ENCODE measurements at places on chromosomes 2 and 18.

- DNase-seq = peak; percentile 46
Observed at GRCh38 chr2:239991689-239992314, 33.3 kb downstream of the NDUFA10 start.

DNA sequence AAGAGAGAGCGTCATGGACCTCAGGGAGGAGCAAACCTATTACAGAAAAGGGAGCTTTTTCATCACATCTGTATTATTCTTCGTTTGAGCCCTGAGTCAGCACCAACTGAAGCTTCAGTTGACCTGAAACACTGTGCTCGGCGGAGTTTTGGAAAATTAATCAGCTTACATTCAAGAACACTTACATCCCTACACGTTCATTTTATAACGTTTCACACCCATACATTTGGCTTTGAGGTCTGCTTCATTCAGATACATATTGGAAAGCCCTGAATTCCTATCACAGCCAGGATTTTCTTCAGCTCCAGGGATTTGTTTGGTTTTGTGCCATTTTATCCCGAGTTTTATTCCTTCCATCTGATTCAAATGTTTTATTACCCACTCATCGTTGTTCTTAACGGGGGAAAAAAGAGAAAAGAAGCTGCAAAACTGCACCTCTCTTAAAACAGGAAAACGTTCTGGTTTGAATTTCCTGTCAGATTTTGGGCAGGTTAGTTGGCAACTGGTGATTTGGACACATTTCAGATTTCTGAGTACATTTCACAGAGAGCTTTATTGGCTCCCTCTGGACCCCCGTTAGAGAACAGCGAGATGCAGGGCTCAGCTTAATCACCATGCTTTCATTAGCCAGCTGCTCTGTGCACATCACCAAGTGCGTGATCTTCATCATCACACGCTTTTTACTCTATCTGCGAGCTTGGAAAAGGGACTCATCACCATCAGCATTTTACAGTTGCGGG is 88.8 kb downstream of the CDC42EP3 start:
- no peak for DNase-seq

DNA sequence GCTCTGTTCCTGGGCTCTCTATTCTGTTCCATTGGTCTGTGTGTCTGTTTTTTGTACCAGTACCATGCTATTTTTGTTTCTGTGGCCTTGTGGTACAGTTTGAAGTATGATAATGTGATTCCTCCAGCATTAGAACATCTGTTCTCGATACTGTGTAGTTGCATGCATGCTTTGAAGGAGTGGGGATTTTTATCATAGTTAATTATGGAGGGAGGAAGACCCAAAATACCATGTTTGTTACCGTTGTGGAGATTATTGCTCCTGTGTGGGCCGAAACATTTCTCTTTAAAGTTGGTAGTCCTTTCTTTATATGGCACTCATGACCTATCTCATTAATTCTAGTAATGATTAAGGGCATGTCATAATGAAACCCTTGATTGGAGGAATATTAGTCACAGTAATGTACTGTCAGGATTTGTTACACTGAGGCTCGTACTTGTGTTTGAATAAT is 87.6 kb downstream of the TTC27 start:
- no peak for DNase-seq

DNA sequence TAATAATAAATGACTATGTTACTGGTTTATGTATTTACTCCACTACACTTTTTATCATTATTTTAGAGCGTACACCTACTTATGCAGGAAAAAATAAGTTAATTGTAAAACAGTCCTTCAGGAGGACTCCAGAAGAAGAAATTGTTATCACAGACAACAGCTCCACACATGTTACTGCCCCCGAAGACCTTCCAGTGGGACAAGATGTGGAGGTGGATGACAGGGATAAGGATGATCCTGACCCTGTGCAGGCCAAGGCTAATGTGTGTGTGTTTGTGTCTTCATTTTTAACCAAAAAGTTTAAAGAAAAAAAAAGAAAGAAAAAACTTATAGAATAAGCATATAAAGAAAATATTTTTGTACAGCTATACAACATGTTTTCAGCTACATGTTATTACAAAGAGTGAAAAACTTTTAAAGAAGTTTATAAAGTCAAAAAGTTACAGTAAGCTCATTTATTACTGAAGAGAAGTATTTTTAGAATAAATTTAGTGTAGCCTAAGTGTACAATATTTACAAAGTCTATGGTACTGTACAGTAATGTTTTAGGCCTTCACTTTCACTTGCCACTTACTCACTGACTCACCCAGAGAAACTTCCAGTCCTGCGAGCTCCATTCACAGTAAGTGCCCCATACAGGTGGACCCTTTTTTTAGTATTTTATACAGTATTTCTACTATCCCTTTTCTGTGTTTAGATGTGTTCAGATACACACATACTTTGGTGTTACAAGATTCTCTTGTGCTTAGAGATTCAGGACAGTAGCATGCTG is 7.5 kb downstream of the TGFBRAP1 start:
- DNase-seq = no peak

DNA sequence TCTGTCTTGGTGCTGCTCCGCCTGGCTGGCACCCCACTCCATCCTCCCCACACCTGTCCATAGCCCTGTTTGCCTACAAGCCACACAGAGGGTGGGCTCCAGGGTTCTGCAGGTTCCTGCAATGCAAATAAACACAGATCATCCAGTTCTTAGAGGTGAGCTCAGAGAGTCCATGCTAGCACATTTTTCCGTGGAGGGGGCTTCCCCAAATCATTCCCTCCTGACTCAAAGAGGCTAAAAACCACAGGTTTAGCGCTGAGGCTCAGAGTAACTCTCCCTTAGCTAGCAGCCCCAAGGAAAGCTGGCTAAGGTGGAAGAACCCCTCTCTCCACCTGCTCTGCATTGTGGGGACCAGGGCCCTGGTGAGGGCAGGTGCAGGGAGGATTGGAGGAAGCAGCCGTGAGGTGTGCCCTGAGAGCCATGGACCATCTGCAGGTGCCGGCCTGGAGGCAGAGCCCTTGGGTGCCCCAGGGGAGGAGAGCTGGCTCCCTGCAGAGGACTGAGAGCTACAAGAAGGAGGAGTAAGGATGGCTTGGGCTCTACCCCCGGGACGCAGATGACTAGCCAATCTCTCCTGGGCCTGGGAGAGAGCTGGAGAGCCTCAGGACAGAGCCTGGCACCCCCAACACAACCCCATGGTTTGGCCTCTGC is 23.8 kb upstream of the TEX44 start:
- DNase-seq = no peak

GRCh38 chr2:73701968-73702665 is 35.0 kb downstream of the TPRKB start:
- no peak for DNase-seq

DNA sequence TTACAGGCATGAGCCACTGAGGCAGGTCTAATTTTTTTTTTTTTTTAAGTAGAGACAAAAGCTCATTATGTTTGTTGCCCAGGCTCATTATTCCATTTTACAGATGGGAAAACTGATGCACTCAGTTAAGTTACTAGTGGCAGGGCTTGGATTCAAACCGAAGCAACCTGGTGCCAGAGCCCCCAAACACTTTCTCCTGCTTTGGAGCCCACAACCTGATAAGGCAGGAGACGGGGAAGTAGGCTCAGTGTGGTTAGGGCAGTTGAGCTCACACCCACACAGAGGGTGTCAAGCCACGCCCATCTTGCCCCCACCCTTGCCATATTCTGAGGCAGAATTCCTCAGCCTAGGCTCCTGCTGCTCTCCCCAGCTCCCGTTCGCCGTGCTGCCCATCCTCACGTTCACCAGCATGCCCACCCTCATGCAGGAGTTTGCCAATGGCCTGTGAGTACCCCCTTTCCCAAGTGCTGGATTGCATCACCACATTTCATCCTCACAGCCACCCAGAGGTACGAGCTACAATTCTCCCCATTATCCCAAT is 5.8 kb upstream of the CTDSP1 start:
- DNase-seq = no peak

DNA sequence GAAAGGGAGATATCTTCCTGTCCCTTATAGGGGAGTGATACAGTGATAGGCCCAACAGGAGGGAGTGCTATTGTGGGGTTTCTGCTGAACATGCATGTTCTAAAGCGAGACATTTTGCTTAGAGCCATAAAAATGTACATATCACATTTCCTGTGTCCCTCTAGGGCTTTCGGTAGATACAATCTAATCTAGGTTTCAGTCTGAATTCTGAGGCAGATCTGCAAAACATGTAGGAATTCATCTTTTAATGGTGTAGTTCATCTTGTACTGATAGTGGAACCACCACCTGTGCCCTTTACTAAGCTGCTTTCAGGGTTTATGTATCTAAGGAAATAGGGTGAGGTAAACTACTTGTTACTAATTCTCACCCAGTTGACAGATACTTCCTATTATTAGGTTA is 73.8 kb downstream of the SPTBN1 start:
- no peak for DNase-seq

DNA sequence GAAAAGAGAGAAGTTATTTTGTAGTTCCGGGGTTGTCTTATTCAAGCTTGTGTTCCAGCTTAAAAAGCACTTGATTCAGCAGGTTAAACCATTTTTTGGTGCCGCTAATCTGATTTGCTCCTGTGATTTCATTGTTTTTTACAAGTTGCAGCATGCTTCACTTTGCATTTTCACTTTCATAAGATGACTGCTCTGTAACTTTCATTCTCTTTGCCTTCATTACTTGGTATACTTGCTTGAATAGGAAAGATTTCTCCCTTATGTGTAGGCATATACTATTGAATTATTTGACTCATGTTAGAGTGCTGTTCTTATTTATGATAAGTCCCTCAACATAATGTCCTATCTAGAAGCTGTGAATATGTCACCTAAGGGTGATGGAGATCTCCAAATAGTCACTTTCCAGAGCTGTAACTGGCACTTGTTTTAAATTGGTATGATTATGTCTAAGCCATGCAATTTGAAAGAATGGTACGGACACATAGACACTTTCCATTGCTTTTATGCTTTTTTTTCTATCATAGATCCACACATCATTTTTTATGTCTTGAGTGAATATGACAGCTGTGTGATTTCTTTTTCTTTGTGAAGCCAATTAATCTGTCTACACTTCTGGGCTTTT is 254.5 kb downstream of the DSEL start:
- DNase-seq = no peak

GRCh38 chr18:59779979-59780378 is 82.8 kb upstream of the CCBE1 start:
- DNase-seq = no peak

GRCh38 chr2:69717186-69717585 is 24.7 kb upstream of the ANXA4 start:
- no peak for DNase-seq

DNA sequence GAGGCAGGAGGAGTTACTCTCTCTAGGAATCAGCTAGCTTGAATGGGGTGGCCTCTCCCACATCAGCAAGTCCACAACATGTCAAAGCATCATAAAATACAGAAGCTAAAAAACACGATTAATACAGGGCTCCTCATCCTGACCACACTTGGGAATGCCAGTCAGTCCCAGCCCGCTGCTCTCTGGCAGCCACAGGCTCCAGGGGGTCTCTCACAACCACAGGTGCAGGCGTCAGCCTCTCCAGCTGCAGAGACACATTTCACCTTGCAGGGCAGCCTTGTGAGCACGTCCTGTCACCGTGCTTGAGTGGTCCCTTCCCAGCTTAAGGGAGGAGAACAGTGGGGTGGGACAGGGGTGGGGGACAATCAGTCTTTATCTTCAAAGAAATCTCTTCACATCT is 137.4 kb upstream of the SH3BP4 start:
- DNase-seq = peak; percentile 32

- DNase-seq = no peak
Observed at GRCh38 chr2:157843935-157844334, 32.2 kb downstream of the ACVR1 start.

GRCh38 chr2:161134547-161135518 is 25.4 kb upstream of the TANK start:
- DNase-seq = peak; percentile 8

DNA sequence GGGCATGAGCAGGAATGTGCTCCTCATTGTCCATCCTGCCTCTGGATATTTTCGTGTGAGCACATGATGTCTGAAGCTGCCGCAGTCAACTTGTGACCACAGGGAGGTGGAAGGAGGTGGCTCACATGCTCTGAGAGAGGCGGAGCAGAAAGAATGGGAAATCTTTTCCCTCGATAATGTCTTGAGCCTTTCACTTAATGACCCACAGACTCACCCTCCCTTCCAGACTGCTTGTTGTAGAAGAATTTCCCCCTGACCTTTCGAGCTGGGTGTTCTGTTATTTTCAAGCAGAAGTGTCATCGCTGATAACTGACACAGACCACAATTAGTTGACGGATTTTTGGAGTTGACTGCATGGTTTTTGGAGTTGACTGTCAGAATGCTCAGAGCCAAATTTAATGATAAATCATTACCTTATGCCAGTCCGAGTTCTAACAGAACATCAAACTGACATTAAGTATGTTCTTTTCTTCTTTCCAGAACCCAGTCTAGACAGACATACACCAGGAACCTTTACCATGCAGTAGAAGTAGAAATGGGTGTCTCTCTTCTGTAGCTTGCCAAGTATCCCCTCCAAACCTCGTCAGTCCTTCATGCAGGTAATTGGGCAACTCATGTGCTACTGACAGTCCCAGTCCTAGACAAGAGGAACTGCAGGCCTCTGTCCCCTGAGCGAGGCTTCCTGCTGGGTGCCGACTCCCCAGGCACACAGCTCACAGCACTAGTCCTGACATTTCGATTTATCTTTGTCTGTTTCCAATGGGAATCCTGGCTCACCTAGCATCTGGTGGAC is 29.4 kb upstream of the RTTN start:
- no peak for DNase-seq

GRCh38 chr2:28080911-28081310 is 190.4 kb downstream of the BABAM2 start:
- DNase-seq = no peak

DNA sequence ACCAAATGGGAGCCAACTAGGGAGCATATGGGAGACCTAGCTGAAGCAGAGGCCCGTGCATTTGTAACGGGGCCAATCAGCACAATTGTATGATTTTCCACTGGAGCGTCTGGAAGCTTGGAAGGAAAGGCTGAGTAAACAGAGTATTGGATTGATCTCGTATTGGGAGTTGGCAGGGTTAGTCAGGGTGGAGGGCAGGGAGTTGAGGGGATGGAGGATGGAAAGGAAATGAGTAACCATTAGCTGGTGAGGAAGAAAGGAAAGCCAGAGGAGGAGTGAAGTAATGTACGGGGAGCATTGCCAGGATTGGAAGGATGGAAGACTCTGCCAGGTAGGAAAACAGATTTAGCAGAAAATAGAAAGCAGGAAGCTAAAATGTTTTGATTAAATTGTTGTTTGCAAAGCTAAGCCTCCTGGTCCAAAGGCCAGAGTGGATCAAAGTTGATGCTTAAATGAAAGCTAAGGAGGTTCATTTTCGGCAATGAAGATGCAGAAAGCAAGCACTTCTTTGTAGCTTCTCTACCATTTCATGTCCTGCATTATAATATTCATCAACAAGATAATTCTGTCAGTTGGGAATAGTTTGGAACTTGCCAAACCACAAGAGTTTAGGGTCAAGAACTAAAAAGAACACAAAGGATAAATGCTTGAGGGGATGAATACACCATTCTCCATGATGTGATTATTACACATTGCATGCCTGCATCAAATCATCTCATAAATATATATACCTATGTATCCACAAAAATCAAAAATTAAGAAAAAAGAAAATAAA is 75.6 kb upstream of the TTN start:
- DNase-seq = no peak

GRCh38 chr18:5532066-5532465 is 11.7 kb downstream of the EPB41L3 start:
- DNase-seq = no peak
